ENCODE measurements at places on chromosomes 2 and 18. TPM values are rescaled to one million over a fixed set of nuclear protein-coding genes. Genes with fewer than 3 reads are reported as not detected.

DNA sequence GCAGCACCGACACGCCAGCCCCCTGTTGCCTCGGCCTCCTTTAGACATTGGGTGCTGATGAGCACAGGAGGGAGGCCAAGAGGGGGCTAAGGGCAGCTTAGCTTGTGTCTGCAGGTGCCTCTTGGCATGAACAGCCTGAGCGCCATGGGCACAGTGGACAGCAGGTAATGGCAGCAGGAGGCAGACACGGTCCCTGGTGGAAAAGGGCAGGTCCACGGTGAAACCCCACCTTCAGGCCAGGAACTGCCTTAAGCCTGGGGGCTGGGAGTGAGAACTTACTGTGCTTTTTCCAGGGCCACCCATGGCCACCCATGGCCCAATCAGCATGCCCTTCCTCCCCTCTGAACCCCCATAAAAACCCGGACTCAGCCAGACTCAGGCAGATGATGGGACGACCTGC, 633.4 kb upstream of the TMEFF2 start:
- DNase-seq = no peak
- H3K27ac ChIP-seq = no peak overlapping the region
- no peaks in the 10 kb centered on the region for H3K27me3 ChIP-seq
- no peaks in the 10 kb centered on the region for H3K36me3 ChIP-seq

The AQP12B gene
- total RNA-seq = not detected

- no peaks in the 10 kb centered on the region for H3K27me3 ChIP-seq
- peak overlapping the region; percentile 56 for H3K27ac ChIP-seq
These were observed 205.2 kb downstream of the PRKCE start for GRCh38 chr2:45856391-45857274.

DNA sequence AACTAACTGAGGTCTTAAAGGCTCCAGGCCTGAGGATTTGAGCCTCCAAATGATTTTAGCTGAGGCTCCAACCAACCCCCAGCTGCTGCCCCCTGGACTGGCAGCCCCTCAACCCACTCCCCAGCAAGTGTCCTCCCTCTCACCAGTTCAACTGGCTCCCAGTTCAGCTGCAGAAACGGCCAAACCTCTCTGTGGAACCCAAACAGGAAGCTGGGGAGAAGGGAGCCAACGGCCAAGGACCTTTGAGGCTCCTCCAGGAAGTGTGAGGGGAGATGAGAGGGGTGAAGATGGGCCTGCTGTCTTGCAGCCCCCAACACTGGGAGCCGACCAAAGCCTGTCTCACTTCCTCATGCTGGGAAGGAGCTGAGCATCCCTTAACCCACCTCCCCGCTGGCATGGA, 24.9 kb downstream of the ZFP36L2 start:
- H3K4me3 ChIP-seq = no peak overlapping the region
- H3K27me3 ChIP-seq = no peaks in the 10 kb centered on the region
- no peaks in the 10 kb centered on the region for H3K36me3 ChIP-seq
- H3K27ac ChIP-seq = no peak overlapping the region
- H3K4me1 ChIP-seq = no peaks in the 10 kb centered on the region

The ACTG2 gene
- 309 TPM for total RNA-seq

DNA sequence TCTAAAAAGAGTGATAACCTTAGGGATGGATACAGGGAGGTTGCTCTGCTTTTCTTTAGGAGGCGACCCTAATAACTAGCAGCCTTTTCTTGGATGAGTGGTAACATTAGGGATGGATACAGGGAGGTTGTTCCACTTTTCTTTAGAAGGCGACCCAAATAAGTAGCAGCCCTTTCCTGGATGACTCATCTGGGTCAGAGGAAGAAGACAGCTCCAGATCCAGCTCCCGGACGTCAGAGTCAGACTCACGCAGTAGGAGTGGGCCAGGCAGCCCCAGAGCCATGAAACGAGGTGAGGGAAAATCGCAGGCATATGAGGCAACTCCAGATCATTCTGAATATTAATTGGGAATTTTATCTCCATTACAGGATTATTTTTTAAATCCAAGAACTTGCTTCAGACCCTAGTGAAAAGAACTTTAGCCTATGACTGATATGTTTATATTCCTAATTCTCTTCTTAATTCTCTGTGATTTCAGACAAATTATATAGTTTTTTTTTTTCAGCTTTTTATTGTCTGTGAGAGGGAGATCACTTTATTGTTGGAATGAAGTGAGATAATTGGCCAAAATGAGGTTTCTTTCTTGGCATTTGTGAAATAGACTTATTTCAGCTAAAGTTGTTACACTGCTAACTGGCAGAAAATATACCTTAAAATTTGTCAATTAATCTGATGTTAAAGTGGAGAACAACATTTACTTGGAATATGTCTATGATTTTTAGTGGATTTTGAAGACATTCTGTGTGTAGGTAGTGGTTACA, 31.2 kb upstream of the C1GALT1C1L start:
- H3K4me1 ChIP-seq = no peaks in the 10 kb centered on the region
- H3K4me3 ChIP-seq = no peak overlapping the region
- no peaks in the 10 kb centered on the region for H3K27me3 ChIP-seq
- H3K36me3 ChIP-seq = no peaks in the 10 kb centered on the region

The MSTN gene
- 0.95 TPM for total RNA-seq

The SOX11 gene
- total RNA-seq = not detected

DNA sequence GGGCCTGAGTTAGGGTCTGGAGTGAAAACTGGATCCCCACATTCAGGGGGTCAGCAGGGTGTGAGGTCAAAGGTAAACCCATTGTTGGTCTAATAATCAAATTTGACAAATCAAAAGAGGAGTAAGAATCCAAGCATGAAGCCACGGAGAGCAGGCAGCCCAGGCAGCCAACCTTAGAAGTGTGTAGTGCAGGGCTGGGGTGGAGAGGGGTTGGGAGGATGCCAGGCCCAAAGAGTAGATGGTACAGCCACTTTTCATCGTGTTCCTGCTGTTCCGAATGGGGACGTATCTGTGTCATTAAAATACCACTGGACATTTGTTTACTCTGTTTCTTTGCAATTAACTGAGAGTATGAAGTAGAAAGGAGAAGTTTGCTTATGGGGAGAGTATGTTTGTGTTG, 16.5 kb upstream of the SPTBN1 start:
- H3K4me3 ChIP-seq = no peak overlapping the region
- DNase-seq = no peak
- no peaks in the 10 kb centered on the region for H3K36me3 ChIP-seq
- no peak overlapping the region for H3K27ac ChIP-seq
- no peaks in the 10 kb centered on the region for H3K27me3 ChIP-seq
- no peaks in the 10 kb centered on the region for H3K4me1 ChIP-seq

DNA sequence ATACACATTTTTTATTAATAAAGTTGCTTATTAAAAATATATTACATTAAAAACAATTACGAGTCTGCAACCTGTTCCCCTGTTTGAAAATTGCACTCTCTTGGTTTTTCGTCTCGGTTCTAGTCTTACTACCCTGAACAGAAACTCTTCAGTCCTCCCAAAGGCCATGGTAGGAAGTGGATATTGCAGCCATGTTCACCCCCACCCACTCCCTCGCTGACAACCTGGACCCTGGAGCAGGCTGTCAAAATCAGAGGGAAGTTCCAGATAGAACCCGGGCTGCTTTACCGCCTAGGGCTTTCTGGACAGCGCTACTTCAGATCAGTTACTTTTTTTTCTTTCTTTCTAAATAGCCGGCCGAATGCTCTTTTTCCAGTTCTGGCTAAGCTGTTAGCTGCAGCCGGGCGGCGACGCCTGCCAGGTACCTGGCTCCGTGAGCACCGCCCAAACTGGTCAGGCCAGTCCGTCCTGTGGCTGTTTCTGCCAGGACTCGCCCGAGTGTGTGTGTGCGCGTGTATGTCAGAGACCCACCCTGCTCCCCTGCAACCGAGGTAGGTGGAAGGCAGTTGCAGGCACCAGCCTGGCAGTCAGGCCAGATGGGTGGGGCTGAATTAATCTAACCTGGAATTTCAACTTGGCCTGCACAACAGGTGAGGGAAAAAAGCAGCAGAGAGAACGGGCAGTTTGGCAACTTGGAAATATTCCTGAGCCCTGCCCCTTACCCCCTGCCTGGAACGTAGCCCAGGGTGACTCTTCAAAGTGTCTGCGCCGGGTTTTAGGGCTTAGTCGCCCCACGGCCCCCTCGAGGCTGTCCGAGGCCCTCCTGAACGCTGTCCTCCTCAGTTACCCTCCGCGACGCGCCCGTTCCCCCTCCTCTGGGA, 1.1 kb upstream of the TET3 start:
- no peaks in the 10 kb centered on the region for H3K36me3 ChIP-seq
- peak overlapping the region; percentile 3 for H3K27ac ChIP-seq
- no peaks in the 10 kb centered on the region for H3K4me1 ChIP-seq
- peak overlapping the region; percentile 29 for H3K4me3 ChIP-seq

The UGT1A10 gene
- total RNA-seq = not detected

Measured in uterus (tissue), 4 donors.